Cardiac muscle cell (in vitro differentiated cells and primary cell): ENCODE measurements at places on chromosomes 11 and 22. TPM values are rescaled to one million over a fixed set of nuclear protein-coding genes. Genes with fewer than 3 reads are reported as not detected.
A peak's percentile ranks its signal among the peaks of the same experiment; 100 is the strongest.

DNA sequence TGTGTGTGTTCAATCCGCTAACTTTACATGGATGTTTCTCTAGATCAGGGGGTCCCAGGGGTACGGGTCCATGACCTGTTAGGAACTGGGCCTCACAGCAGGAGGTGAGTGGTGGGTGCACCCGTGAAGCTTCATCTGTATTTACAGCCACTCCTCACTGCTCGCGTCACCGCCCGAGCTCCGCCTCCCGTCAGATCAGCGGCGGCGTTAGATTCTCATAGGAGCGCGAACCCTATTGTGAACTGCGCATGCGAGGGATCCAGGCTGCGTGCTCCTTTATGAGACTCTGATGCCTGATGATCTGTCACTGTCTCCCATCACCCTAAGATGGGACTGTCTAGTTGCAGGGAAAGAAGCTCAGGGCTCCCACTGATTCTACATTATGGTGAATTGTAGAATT lies 31.9 kb downstream of the MRGPRD start:
- DNase-seq = no peak

DNA sequence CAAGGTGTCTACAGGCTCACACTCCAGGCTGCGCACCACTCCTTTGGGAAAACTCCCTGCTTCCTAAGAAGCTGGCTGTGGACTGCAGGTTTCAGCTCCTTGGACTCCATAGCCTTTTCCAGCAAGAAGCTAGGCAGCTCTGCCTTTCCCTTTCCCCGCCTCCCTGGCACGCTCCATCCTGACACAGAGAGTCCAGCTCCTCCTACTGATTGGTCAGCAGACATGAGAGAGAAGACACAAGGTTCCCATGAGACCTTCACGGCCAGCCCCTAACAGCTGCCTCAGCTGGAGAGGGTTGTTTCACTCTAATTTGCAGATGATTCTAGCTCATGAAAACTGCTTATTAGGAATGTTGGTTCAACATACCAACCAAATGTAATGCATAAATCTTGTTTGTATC lies 27.6 kb downstream of the TENM4 start:
- peak; percentile 93 for DNase-seq

Gene FAM89B
- polyA plus RNA-seq = 96.0 and 132 TPM in 2 replicates

DNA sequence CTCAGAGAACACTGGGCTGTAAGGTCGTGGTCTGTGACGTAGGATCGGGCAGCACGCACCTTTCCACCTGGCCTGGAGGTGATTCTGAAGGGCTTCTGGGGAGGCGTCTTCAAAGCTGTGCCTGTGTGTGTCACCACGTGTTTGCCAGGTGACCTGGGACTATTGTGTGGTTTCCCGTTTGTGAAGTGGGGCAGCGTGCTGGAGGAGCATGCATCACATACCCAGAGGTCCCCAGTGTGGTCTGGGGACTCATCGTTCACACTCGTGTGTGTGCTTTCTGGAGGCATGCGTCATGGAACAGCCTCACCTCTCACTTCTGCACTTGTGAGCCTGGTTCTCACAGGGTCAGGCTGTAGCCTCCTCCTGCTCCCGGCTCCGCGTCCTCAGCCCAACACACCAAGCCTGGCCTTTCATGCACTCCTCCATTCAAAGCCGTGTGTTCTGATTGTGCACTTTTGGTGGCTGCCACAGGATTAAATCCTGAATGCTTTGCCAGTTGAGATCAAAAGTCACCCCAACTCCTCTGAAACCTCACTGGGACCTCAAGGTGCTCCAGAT lies 106.3 kb downstream of the KCNQ1OT1 start:
- DNase-seq = no peak

Gene CASP4
- polyA plus RNA-seq = 0.78 TPM in 1 of 2 replicates, not detected in the other

GRCh38 chr11:70862093-70862492 lies 390.3 kb downstream of the SHANK2 start:
- no peak for DNase-seq

DNA sequence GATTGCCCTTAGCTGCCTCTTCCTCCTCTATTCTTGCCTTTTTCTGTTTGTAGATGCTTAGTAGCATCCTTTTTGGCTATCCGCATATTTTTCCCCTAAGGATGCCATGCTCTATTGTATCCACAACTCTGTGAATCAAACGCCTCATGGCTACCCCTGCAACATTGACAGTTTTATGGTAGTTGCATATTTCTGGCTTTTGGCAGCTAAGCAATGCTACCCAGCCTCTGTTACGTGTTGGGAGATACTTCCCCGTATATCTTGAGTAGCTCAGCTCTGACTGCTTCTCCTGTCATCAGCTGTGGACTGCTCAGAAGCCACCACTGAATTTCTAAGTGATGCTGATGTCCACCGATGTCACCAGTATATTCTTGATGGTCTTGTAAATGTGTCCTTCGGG lies 15.1 kb upstream of the SLC3A2 start:
- no peak for DNase-seq

Gene MPZL2
- 0.13 TPM in 1 of 2 replicates, not detected in the other for polyA plus RNA-seq

- DNase-seq = no peak
Observed at GRCh38 chr11:65657426-65657825, 5.3 kb downstream of the RELA start.

Gene CSRP3
- 606 and 869 TPM in 2 replicates for polyA plus RNA-seq
